ENCODE measurements at places on chromosomes 5 and 9. TPM values are rescaled to one million over a fixed set of nuclear protein-coding genes. Genes with fewer than 3 reads are reported as not detected.

The SPATA31A1 gene
- polyA plus RNA-seq, result not detected

The PHF24 gene
- 0.22 TPM for polyA plus RNA-seq

The ARID3C gene
- 0.12 TPM for polyA plus RNA-seq

The TSSK1B gene
- polyA plus RNA-seq, result 0.13 TPM

The IL17B gene
- polyA plus RNA-seq, result 1.2 TPM

The CAVIN4 gene
- polyA plus RNA-seq, result 2.8 TPM

The SEMA4D gene
- 58.9 TPM for polyA plus RNA-seq

The TTC16 gene
- polyA plus RNA-seq, result 0.12 TPM

The NDOR1 gene
- 10.9 TPM for polyA plus RNA-seq

The MROH2B gene
- polyA plus RNA-seq, result not detected

The HMCN2 gene
- polyA plus RNA-seq, result 0.97 TPM

The UAP1L1 gene
- 4.6 TPM for polyA plus RNA-seq

The PPIC gene
- 45.6 TPM for polyA plus RNA-seq

The EGFL7 gene
- 57.7 TPM for polyA plus RNA-seq

The TAS2R1 gene
- 0.21 TPM for polyA plus RNA-seq

The MEIKIN gene
- not detected for polyA plus RNA-seq

The RFESD gene
- polyA plus RNA-seq, result 4.4 TPM

The PFN3 gene
- 2.2 TPM for polyA plus RNA-seq

The CAMK4 gene
- 5.3 TPM for polyA plus RNA-seq

The BTNL3 gene
- polyA plus RNA-seq, result 0.12 TPM

DNA sequence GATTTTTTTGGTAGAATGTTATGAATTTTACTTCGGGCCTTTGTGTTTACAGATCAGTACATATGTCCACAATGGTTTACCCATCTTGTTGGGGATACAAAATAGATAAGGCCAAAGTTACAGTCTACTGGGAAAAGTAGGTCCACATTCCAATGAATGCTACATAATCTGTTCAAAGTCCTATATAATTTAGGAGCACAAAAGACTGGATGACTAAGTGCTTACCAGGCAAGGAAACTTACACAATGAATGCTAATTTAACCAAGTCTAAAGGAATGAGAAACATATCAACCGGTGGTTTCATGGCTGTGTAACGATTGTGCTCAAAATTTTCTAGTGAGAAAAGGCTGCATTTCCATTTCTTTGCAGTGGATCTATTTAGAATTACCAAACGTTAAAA lies 97.4 kb upstream of the TRPM3 start:
- DNase-seq, result no peak

GRCh38 chr9:34665067-34665380 lies 2.6 kb upstream of the CCL27 start:
- DNase-seq, result no peak

DNA sequence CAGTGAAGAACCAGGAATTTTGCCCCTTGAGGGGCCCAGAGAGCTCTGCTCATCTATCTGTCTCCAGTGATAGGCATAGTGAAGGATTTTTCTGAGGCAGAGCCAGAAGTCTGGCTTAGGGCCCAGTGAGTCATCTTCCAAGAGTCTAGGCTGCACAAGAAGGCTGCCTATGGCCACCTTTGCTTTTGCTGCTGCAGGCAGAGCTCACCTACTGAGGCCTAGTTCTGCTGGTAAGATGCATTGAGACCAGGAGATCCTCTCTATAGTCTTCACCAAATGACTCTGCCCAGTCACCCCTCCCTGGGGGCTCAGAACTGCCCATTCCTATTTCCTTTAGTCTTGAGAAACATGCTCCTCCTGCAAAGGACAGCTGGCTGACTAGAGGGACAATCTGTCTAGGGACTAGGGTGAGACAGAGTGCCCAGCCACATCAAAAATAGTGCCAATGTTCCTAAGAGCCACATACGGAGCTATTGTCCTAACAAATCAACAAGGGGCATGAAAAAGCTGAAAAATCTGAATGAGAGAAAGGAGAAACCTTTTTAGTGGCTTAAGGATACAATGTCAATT lies 40.3 kb upstream of the CDKN2AIPNL start:
- DNase-seq, result no peak

GRCh38 chr5:136143312-136143711 lies 10.7 kb downstream of the SMAD5 start:
- no peak for DNase-seq

GRCh38 chr9:6905850-6906375 lies 148.1 kb downstream of the KDM4C start:
- DNase-seq, result no peak

- no peak for DNase-seq
These were observed 524.3 kb downstream of the RASEF start for GRCh38 chr9:82538634-82539033.

DNA sequence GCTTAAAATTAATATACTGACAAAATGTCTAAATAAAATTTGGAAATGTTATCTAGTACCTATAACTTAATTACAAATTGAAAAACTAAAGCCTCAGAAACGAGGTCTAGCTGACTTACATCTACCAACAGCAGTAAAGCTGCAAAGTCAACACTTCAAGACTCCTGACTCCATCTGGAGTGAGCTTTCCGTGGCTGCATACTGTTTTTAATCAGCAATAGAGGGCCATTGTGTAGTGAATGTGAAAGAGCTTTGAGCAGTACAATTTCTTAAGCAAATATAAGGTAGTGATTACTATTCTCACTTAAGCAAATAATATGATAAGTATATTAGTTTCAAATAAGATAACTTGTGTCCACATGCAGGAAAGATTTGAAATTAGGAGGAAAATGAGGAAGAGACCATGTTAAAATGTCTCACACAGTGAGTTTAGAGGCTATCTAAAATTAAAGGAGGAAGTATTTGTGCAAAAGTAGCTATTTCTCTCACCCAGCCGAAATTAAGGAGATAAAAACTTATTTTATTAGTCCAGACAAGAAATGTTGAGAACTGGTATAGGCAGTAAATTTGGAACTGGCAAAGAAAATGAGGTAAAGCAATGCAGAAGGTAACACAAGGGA lies 6.4 kb downstream of the SPINK6 start:
- no peak for DNase-seq

- DNase-seq, result no peak
These were observed 123.5 kb downstream of the DAB2IP start for GRCh38 chr9:121774715-121775613.

GRCh38 chr5:136141561-136141960 lies 8.9 kb downstream of the SMAD5 start:
- no peak for DNase-seq

GRCh38 chr9:23822261-23823169 lies 3.5 kb downstream of the ELAVL2 start:
- DNase-seq, result no peak

DNA sequence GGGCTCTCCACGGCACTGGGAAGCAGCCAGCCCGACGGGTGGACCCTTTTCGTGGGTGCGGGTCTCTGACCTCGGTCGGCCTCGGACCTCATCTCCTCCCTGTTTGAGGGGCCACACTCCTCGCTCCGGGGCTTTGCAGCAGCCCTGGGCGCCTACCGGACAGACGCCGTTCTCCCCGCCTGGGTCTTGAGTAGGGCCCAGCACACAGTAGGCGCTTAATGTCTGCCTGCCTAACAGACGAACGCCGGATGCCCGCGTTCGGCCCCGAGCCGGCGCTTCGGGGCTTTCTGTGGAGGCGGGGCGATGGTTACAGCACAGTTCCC lies 842 bp upstream of the GTF3C5 start:
- DNase-seq, result no peak

GRCh38 chr5:669111-669841 lies 23.9 kb downstream of the TPPP start:
- DNase-seq, result no peak

GRCh38 chr5:81450940-81451339 lies 57.0 kb upstream of the ACOT12 start:
- no peak for DNase-seq

DNA sequence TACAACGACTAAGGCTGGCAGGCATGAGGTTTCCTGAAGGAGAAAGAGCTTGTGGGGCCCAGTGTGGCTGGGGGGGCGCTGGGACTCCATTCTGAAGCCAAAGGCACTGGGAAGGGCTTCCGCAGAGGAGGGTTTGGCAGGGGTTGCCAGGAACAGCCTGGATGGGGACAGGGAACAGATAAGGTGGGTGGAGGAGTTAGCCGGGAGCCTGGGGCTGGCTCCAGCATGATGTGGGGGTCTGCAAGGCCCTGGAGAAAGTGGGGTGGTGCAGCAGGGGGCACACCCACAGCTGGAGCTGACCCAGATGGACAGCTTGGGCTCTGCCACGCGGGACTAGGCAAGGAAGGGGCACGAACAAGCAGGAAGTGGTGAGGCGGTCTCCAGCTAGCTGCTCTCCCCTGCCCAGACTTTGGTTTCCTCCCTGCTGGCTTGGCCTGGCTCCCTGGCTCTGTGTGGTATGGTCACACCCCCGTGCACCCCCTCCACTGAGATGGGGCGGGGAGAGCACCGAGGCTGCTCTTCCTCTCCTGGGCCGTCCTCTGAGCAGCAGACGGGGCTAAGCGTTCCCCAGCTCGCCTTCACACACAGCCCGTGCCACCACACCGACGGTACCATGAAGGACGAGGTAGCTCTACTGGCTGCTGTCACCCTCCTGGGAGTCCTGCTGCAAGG lies at the start of gene LTC4S:
Gene LTC4S (plus strand): TSS at position 519 of the 672 bp plus-strand sequence. CDS start 95 bp downstream, at position 614.
- DNase-seq, result no peak

DNA sequence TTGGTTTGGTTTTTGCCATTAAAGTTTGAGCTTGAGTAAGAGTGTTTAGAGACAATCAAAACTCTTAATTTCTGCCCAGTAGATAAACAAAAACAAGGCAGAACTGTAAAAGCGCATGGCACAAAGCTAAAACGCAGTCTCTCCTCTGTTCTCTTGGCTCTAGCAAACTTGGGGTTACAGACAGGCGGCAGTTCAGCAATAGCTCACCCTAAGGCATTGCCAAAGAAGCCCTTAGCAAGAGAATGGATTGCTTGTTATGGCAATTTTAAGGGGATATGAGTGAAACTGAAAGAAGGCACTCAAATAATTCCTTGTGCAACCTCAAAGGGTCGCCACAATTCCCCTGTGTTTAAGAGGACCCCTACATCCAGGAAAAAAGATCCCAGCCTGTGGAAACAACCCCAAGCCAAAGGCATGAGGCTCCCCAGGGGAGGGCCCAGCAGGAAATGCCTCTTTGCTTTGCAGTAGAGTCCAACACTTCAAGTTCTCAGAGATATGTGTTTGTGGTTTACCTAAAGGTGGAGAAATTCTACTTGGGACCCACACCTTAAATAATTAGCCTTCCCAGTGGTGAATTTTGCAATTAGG lies 317.0 kb upstream of the MPDZ start:
- no peak for DNase-seq

DNA sequence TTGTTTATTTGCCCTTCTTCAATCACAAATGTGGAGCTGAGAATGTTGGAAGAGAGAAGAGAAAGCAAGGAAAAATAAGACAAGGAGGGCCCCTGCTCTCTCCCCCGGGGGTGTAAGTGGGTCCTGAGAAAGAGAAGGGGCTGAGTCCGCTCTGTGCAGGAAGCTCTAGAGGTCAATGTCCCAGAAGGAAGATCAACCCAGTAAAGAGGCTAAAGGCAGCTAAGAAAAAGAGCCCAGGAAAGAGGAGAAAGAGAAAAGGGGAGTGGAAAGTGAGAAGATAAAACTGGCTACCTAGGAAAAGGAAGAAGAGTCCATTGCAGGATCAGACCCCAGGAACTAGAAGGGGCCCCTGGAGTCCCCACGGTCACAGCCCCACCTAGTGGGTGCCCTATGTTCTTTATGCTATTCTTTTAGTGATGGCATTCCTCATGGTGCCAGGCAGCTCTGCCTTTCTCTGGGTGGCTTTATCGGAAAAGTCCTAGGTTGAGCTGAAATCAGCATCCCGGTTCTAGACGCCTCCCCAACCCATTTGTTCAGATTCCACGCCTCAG lies 583.4 kb downstream of the ACTL7B start:
- no peak for DNase-seq

- DNase-seq, result no peak
These were observed 139.7 kb downstream of the C5orf15 start for GRCh38 chr5:133828722-133829121.

GRCh38 chr5:68424799-68425537 lies 209.4 kb downstream of the PIK3R1 start:
- no peak for DNase-seq

GRCh38 chr5:30930736-30931135 lies 262.8 kb upstream of the CDH6 start:
- no peak for DNase-seq

- no peak for DNase-seq
These were observed 14.2 kb downstream of the EEIG1 start for GRCh38 chr9:127966416-127967150.
